WTC11 (cell line): ENCODE measurements at places on chromosomes 7 and 10.
A peak's percentile ranks its signal among the peaks of the same experiment; 100 is the strongest.

- no peak for DNase-seq
Observed at GRCh38 chr10:71849461-71849908, 1.6 kb downstream of the PSAP start.

DNA sequence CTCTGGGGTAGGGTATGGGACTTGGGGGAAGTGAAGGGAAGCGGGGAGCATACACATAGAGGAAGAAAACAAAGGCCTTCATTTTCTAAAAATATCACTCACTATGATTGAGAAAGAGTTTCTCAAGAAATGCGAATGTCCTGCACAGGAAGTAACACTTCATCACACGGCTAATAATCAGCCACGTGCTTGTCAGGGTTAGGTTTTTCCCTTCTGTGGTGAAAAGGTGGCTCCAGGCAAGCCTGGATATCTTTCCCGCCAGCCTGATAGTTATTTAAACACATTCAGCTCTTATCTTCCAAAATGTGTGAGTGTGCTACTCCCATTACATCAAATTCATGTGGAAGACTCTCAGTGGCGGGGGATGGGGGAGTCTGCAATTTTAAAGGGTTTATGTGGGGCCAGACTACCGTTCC is 166.4 kb upstream of the ADO start:
- DNase-seq = no peak

- no peak for DNase-seq
Observed at GRCh38 chr10:125708971-125709503, 10.5 kb upstream of the EDRF1 start.

GRCh38 chr10:29535778-29536453 is 98.9 kb downstream of the SVIL start:
- DNase-seq = no peak

GRCh38 chr7:85565276-85565675 is 378.4 kb upstream of the SEMA3D start:
- no peak for DNase-seq

- DNase-seq = peak; percentile 39
Observed at GRCh38 chr7:100966542-100967291, 2.6 kb upstream of the MUC12 start.

DNA sequence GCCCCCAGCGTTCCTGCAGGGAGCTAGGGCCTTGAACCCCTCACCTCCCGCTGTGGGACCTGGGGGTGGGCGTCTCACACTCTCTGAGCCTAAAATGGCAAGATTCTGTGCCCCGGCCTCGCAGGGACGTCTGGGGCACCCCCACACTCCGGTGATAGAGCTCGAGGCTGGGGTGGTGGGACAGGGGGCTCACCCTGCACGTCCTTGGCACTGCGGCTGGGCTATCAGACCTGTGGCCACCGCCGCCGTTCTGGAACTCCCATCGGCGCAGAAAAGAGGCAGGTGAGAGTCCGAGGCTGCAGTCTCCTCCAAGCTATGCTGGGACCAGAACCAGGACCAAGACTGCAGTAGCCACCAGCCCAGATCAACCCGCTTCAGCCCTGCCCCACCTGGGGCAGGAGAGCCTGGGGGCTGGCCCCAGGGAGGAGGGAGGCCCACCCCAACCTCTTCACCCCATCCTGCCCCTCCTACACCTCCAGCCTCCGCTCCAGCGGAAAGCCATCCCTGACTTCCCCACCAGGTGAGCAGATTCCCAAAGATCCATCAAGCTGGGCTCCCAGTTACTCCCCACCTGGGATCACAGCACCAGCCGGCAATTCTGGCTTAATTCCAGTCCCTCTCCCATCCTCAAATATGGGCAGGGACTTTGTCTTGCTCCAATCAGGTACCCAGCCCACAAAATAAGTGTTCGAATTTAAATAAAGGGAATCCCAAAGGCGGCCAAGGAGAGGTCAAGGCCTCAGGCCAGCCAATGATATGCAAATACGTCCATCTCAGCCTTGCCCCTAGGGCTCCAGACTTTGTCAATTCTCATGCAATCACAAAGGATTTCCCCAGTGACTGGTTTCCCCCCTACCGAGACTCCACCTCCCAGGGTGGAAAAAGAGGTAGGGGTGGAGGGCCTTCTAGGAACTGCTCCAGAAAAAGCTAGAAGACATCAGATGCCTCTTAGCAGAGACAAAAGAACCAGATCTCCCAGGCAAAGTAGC is 16.4 kb downstream of the TNRC18 start:
- DNase-seq = peak; percentile 83

GRCh38 chr7:74674166-74674565 is 16.6 kb downstream of the GTF2I start:
- no peak for DNase-seq

- no peak for DNase-seq
Observed at GRCh38 chr10:69403519-69403918, 13.2 kb downstream of the TACR2 start.

- DNase-seq = no peak
Observed at GRCh38 chr7:120274899-120275298, 1.9 kb downstream of the KCND2 start.
